ENCODE measurements at places on chromosomes 7 and 10.

DNA sequence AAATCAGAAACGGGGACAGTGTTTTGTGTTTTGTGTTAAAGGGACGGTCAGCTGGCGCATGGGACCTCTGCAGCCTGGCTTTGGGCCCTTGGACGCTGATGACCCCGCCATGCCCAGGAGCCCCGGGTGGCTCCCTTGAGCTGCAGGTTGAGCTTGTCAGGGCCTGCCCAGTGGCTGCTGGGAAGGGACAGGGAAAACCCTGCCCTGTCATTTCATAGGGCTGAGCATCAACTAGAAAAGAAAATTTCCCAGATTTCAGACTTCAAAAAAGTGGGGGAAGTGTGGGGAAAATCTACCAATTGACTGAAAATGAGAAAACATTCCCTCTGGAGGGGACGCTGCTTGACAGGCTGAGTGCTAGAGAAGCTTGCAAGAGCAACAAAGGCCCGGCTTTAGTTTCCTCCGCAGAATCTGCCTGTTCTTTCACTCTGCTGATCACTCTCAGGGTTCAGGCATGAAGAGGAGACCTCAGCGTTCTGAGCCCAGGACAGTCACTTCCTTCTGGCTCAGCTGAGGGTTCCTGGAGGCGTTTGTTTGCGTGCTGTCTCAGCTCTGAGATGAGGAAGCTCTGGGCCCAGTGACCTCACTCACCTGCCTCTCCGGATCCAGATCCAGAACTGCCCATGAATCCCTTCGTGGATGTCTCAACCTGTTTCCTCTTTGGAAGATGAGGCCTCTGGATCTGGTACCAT lies 18.6 kb upstream of the DNAJB6 start:
- no peak for DNase-seq

DNA sequence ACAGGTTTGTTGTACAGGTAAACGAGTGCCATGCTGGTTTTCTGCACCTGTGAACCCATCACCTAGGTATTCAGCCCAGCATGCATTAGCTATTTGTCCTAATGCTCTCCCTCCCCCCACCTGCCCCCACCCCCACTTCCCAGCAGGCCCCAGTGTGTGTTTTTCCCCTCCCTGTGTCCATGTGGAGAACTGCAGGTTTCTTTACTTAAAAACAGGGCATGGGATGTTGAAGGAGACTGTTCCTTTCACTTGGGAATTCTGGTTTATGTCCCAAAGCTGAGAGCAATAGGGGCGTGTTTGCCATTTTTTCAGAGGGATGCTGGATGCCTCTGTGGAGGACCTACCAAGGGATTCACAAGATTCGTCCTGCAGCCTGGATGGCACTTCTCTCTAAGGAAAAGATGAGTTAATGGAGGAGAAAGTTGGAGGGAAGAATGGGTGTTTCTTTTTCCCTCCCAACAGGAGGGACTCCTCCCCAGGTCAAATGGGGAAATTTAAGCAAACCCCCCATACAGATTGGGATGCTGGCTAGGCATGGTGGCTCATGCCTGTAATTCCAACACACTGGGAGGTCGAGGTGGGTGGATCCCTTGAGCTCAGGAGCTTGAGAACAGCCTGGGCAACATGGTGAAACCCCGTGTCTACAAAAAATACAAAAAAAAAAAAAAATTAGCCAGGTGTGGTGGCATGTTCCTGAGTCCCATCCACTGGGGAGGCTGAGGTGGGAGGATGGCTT lies 136.0 kb downstream of the GALNT17 start:
- no peak for DNase-seq

GRCh38 chr7:31646942-31647341 lies 40.1 kb upstream of the PPP1R17 start:
- no peak for DNase-seq

DNA sequence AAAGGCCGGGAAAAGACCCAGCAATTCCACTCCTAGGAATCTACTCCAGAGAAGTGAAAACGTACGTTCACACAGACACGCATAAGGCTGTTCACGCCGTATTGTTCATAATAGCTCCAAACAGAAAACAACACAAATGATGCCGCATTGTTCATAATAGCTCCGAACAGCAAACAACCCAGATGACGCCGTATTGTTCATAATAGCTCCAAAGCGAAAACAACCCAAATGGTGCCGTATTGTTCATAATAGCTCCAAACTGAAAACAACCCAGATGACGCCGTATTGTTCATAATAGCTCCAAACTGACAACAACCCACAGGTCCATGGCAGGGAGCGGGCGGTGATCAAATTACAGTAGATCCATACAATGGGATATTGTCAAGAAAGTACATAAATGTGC lies 85.2 kb upstream of the DNAAF5 start:
- no peak for DNase-seq

DNA sequence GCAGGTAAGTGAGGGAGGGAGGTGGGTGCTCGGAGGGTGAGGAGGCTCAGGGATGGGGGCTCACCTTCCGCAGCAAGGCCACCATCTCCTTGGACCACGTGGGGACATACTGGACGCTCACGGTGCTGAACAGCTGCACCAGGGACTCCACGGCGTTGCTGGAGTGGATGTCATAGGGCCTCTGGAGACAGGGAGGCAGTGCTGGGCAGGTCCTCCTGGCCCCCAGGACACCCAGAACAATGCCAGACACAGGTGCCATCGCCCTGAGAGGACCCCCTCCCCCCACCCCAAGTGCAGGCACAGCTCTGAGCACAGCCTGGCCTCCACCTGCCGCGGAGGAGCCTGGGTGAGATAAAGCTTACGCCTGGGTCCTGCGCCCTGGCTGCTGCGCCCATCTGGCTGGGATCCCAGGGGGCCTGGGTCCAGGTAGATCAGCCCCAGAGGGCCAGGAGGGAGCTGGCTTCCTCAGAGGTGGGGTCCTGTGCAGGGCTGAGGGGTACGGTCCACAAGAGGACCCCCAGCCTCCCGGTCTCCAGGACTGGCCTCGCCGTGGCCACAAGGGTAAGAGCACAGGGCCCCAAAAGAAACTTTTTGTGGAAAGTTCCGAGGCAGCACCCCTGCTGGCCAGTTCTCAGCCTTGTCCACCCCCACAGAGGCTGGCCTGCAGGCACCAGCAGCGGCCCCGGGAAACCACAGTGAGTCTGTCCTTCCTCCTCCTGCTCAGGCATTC lies 37.8 kb downstream of the DPYSL4 start:
- no peak for DNase-seq

DNA sequence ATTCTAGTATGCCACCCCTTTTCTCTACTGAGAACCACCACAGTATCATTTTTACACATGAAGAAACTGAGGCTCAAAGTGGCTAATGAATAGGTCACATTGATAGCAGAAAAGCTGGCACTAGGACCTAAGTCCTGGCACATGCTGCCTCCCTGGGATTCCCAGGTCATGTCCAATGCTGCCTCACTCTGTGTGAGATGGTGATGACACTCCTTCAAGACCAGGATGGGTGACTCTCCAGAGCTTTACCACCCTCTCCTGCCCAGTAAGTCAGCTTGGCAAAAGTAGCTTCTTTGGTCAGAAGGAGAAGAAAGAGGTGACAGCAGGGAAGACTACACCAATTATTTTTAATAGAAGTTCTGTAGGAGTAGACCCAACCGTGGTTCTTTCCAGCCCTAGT lies 13.3 kb upstream of the AKR1B10 start:
- no peak for DNase-seq

GRCh38 chr7:141276031-141276430 lies 202.2 kb downstream of the TMEM178B start:
- DNase-seq = no peak

- DNase-seq = no peak
These were observed 432.5 kb downstream of the PARD3 start for GRCh38 chr10:34382626-34383025.

- DNase-seq = no peak
These were observed 86.0 kb downstream of the ICA1 start for GRCh38 chr7:8175929-8176369.

- DNase-seq = no peak
These were observed 13.6 kb downstream of the PON2 start for GRCh38 chr7:95421000-95421846.

DNA sequence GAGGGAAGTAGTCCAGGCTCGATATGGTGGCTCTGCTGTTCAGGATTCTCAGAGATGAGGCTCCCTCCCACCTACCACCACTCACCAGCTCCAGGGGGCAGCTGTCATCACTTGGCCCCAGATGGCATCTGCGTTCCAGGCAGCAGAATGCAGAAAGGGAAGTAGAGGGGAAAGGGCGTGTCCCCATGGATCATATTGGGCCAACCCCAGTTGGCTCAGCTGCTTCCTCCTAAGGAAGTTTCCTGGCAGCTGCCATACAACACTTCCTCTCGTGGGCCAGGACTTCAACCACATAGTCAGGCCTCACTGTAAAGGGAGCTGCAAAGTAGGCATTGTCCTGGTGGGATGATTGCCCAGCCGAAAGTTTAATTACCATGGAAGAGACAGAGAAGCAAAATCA lies 1.6 kb upstream of the TEX36 start:
- DNase-seq = no peak

DNA sequence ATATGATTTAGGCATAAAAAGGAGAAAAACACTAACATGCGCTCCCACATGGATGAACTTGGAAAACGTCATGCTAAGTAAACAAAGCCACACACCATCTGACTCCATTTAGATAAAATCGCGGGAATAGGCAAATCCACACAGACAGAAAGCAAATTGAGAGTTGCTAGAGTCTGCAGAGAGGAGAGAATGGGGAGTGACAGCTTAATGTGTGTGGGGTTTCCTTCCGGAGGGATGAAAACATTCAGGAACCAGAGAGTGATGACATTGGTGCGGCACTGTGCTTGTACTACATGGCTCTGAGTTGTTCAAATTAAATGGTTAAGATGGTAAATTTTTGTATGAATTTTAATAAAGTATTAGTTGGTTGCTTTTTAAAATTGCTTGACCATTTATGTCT lies 482.9 kb upstream of the AKR1E2 start:
- no peak for DNase-seq

DNA sequence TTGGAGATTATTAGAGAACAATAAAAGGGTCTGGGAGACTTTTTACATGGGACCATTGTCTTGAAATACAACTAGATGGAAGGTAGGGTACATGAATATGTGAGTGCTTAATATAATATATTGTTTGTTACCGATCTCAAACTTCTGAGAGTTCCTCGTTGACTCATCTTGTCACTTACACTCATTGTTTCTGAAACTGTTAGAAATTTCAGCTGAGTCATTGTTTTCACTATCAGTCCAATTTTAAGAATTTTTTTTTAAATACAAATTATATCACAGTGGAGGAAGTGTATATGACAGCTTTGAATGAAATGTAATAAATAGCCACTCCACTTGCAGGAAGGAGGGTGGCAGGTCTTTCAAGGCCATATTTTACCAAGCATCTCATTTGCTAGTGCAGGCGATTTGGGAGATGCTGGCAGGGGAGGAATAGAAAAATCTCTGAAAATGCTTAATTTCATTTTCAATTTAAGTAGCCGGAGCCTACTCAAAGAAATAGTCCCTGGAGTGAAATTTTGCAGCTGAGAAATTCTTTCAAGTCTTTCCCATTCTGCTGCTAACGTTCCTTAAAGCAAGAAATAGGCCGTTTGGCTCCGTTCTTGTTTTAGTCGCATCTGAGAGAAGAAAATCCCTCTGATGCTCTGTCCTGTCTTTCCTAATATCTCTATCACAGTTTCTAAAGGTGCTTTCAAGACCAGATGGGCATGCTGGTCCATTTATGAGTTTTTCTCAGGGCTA lies 1404.2 kb upstream of the CELF2 start:
- no peak for DNase-seq

GRCh38 chr7:143978585-143978984 lies 21.5 kb upstream of the OR6B1 start:
- DNase-seq = no peak

- peak; percentile 89 for DNase-seq
These were observed 21.6 kb upstream of the AP5Z1 start for GRCh38 chr7:4753598-4754432.

GRCh38 chr10:103064956-103065355 lies 128.1 kb downstream of the NT5C2 start:
- no peak for DNase-seq

DNA sequence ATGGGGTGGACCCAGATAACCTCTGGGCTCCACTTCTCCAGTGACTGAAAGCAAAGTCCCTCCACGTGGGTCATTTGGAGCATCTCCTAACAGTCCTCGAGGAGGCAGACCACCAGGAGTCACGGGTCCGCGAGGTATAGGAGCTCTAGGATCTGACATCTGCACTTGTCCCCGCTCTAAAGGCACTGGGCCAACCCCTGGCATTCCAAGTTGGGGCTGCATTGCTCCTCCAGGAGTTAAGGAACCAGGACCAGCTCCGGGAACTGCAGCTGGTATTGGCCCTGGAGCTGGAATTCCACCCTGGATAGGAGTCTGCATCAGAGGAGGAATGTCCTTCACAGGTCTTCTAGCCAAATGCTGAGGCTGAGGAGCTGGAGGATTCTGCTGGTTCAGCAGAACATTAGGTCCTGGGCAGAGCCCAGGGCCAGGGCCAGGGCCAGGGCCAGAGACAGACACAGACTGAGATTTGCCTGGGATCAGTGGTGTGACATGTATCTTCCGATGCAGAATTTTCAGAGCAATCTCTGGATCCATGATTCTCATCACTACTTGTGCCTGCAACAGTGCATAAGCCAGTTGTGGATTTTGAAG lies 827 bp downstream of the CSTF2T start:
- peak; percentile 1 for DNase-seq

- no peak for DNase-seq
These were observed 1255.3 kb upstream of the LRRN3 start for GRCh38 chr7:109835577-109835976.

DNA sequence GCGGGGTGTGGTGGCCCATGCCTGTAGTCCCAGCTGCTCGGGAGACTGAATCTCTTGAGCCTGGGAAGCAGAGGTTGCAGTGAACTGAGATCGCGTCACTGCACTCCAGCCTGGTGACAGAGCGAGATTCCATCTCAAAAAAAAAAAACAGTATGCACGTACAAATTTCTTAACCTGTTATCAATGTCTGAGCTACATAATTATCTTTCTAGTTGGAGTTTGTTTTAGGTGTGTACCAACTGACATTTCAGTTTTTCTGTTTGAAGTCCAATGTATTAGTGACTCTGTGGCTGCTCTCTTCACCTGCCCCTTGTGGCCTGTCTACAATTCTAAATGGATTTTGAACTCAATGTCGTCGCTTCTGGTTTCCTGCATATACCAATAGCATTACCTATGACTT lies 40.3 kb downstream of the CD36 start:
- DNase-seq = no peak

DNA sequence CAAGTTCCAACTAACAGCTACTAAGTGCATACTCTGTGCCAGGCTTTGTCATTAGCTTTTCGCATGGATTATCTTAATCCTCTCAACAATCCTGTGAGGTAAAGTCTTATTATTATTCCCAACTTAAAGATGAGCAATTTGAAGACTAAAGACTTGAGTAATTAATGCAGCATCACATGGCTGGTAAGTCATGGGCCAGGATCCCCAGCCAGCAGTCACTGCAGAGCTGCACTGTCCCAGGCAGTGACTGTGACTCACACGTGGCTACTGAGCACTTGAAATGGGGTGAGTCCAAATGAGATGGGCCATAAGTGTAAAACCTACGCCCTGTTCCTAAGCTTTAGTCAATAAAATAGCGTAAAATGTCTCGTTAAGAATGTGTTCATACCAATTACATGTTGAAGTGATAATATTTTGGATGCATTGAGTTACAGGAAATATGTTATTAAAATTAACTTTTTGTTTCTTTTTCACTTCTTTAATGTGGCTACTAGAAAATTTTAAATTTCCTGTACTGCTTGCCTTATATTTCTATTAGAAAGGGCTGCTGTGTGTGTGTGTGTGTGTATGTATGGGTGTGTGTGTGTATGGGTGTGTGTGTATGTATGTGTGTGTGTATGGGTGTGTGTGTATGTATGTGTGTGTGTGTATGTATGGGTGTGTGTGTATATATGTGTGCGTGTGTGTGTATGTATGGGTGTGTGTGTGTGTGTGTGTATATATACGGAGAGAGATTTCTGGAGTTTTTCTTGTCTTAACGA lies 756.3 kb downstream of the AUTS2 start:
- DNase-seq = peak; percentile 5

- DNase-seq = no peak
These were observed 82.6 kb downstream of the KCNMA1 start for GRCh38 chr10:77554996-77555397.
